ENCODE measurements at places on chromosomes 1 and 21.

DNA sequence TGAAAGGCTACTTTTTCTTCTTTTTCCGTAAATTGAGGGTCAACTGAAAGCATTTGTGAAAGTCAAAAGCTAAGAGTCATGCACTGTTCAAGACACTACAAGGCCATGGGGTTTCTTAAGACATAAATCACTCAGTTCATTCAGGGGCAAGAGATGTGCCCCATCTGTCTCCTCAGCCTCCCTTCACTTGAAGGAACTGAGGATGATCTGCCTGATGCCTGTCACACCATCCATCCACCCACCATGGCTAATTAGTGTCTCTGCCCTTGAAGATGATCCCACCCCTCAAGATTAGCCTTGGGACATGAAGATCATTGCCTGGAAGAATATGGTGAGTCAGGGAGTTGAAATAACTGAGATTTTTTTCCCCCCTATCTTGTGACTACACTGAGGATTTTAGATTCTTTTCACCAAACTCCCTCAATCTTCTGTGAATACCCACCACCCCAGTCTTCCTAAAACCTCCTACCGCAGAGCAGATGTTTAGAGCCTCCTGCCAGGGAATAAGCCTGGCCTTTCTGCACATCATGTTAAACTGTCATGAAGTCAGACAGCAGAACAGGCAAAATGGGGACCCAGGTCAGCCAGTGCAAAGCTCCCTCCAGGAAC lies 88.6 kb upstream of the LMO4 start:
- DNase-seq: no peak

DNA sequence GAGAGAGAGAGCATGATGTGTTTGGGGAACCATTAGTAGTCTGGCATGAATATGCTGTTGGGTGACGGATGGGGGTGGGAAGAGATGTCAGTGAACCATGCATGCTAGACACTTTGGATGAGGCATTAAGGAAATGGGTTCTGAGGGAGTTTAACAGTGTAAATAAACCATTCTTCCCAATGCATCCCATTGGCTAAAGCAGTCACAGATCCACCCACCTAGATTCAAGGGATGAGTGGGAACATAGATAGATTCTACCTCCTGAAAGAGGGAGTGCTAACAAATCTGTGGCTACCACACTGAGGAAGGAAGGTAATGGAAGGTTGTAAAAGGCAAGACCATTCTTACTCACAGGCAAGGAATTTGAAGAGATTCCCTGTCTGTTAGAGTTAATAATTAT lies 129.8 kb upstream of the CACNA1E start:
- no peak for DNase-seq

DNA sequence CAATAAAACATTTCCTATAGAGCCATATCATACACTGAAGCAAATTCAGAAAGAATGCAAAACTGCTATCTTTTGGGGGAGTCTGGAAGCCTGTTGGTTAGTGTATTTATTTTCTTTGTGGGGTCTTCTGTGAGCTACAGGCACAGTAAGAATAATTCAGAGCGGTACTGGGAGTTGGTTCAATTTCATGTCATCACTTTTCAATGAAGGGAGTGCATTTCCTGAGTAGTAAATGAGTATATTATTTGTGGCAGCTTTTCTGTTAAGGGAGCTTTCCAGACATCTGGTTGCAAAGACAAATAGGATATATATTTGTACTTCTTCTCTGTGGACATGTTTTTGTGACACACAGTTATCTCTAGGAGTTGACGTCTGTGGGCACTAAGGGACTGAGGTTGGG lies 130.6 kb downstream of the HUNK start:
- DNase-seq: no peak

GRCh38 chr1:23194119-23194984 lies 22.9 kb downstream of the HTR1D start:
- no peak for DNase-seq

DNA sequence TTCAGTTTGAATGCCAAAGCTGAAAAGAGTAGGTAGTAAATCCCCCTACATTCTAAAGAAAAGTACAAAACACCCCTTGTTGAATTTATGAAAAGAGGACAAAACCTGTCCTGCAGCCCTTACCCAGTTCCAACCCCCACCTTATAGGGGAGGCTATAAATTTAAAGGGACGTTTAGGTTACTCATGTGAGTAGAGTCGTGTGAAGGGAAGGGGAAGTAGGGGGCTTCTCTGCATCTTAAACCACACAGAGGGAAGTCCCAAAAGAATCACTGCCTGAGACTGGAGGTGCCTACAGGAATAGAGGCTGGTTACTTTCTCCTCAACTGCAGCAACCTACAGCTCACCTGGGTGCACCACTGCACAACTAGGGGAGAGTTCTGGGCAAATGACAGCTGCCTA lies 36.7 kb upstream of the KIRREL1 start:
- DNase-seq: no peak

DNA sequence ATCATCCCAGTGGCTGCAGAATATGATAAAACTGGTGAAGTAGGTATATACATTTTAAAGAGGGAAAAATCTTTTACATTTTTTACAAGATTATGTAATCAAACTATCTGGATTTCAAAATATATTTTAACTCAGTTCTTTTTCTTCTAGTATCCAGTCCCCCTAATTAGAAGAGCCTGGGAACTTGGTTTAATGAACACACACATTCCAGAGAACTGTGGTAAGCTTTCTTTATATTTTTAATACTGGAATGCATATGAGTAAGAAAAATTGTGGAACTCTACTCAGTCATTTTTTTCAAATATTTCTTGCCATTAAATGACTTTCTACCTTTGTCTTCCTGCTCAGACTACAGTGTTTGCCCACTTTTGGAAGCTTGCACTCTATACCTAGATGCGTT lies 8.2 kb downstream of the ACADM start:
- DNase-seq: no peak

- no peak for DNase-seq
Observed at GRCh38 chr1:5940723-5941407, 51.4 kb downstream of the NPHP4 start.

GRCh38 chr1:200038981-200039848 lies 11.7 kb downstream of the NR5A2 start:
- no peak for DNase-seq

DNA sequence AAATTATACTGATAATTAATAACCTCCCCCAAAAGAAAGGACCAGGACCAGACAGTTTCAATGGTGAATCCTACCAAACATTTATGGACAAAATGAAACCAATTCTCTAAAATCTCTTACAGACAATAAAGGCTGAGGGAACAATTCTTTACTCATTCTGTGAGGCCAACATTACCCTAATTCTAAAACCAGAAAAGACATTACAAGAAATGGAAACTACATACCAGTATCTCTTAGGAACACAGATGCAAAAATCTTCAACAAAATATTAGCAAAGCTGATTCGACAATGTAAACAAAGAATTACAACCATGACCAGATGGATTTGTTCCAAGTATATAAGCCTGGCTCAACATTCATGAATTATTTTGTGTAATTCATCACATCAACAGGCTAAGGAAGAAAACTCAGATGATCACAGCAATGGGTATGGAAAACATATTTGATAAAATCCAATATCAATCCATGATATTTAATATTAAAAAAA lies 8.6 kb downstream of the TMED5 start:
- DNase-seq: no peak

- DNase-seq: no peak
Observed at GRCh38 chr1:39992234-39992633, 37.3 kb downstream of the MFSD2A start.

- no peak for DNase-seq
Observed at GRCh38 chr1:84797603-84798002, 95.4 kb downstream of the LPAR3 start.

- DNase-seq: no peak
Observed at GRCh38 chr1:72326494-72326893, 44.2 kb upstream of the NEGR1 start.

DNA sequence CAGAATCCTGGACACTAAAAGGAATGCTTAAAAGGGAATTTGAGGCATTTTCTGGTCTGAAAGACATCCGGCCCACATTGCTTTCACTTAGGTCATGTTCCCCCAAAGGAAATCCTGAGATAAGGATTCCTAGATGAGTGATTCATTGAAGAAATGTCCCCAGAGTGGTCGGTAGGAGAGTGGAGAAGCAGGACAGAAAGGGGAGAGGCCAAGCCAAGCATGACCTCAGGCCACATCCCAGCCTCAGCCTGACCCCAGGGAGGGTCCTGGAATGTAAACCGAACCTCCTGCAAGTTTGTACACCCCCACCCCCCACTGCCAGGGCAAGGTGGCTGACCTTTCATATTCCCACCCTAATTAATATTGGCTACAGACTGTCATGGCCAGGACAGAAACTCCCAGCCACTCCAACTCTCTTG lies 16.6 kb downstream of the HIVEP3 start:
- no peak for DNase-seq

DNA sequence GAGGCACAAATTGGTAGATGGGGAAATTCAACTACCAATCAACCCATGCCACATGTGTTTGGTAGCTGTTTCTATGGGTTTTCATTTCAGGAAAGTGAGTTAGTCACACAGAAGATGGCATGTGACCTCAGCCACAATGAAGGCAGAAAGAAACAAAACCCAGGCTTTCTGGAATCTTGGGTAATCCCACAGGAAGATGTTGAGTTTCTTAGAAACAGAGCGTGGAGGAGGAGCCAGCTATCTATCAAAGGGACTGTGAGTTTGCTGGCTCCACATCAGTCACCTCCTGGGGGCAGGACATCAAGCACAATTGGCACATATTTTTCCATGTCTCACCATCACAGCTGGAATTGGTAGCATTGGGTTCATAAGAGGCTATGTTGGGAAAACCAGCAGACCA lies 188.9 kb upstream of the PLXNA2 start:
- no peak for DNase-seq
